Ascending aorta (tissue), 2 donors: ENCODE measurements at places on chromosomes 7 and 10.

GRCh38 chr10:34889004-34889869 lies 74.1 kb upstream of the PARD3 start:
- H3K4me3 ChIP-seq, result no peak overlapping the region
- no peaks in the 10 kb centered on the region for H3K4me1 ChIP-seq
- H3K36me3 ChIP-seq, result no peaks in the 10 kb centered on the region

- H3K27ac ChIP-seq, result no peak overlapping the region
- no peaks in the 10 kb centered on the region for H3K36me3 ChIP-seq
- H3K27me3 ChIP-seq, result no peaks in the 10 kb centered on the region
- peaks cover 3% of the 10 kb centered on the region for H3K4me1 ChIP-seq
- DNase-seq, result no peak
Measured at GRCh38 chr10:70174058-70174741, 3.9 kb upstream of the SAR1A start.

DNA sequence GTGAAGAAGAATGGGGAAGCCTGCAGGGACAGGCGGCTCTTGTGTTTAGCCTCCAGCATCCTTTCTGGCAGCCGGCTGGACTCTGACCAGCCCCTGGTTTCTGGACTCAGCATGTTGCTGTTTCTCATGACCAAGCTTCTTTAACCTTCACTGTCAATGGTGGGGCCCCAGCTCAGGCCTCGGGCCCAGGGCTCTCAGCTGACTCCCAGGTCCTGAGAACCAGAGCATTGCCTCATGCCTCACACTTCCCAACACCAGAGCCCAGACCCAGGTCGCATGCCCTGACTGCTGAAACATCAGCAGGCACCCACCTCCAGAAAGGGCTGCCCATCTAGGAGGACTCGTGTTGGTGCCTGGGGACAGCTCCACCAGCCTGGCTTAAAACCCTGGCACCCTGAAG lies 34.8 kb upstream of the FGFR2 start:
- no peaks in the 10 kb centered on the region for H3K27me3 ChIP-seq
- no peak overlapping the region for H3K4me3 ChIP-seq
- H3K27ac ChIP-seq, result no peak overlapping the region
- no peaks in the 10 kb centered on the region for H3K36me3 ChIP-seq
- no peak for DNase-seq

GRCh38 chr7:16171928-16172327 lies 249.4 kb downstream of the CRPPA start:
- DNase-seq, result no peak
- no peaks in the 10 kb centered on the region for H3K36me3 ChIP-seq
- no peak overlapping the region for H3K4me3 ChIP-seq
- H3K27ac ChIP-seq, result no peak overlapping the region

GRCh38 chr10:63744060-63744941 lies 223.1 kb downstream of the REEP3 start:
- no peaks in the 10 kb centered on the region for H3K27me3 ChIP-seq
- no peak overlapping the region for H3K4me3 ChIP-seq
- no peak overlapping the region for H3K27ac ChIP-seq
- H3K4me1 ChIP-seq, result no peaks in the 10 kb centered on the region
- H3K36me3 ChIP-seq, result no peaks in the 10 kb centered on the region
- DNase-seq, result no peak

GRCh38 chr7:37068902-37069301 lies 344.6 kb upstream of the AOAH start:
- no peaks in the 10 kb centered on the region for H3K27me3 ChIP-seq
- no peaks in the 10 kb centered on the region for H3K4me1 ChIP-seq
- no peak overlapping the region for H3K27ac ChIP-seq
- H3K36me3 ChIP-seq, result no peaks in the 10 kb centered on the region
- DNase-seq, result no peak
- H3K4me3 ChIP-seq, result no peak overlapping the region

GRCh38 chr10:123642697-123643096 lies 23.5 kb upstream of the GPR26 start:
- no peaks in the 10 kb centered on the region for H3K4me1 ChIP-seq
- H3K27me3 ChIP-seq, result no peaks in the 10 kb centered on the region
- DNase-seq, result no peak
- H3K4me3 ChIP-seq, result no peak overlapping the region

GRCh38 chr7:112101201-112101846 lies 104.9 kb downstream of the DOCK4 start:
- DNase-seq, result no peak
- H3K4me3 ChIP-seq, result no peak overlapping the region
- H3K4me1 ChIP-seq, result no peaks in the 10 kb centered on the region

- H3K4me1 ChIP-seq, result no peaks in the 10 kb centered on the region
- H3K27me3 ChIP-seq, result no peaks in the 10 kb centered on the region
- no peak overlapping the region for H3K4me3 ChIP-seq
- no peak for DNase-seq
- H3K27ac ChIP-seq, result no peak overlapping the region
- no peaks in the 10 kb centered on the region for H3K36me3 ChIP-seq
Measured at GRCh38 chr10:6022660-6023059, 39.5 kb downstream of the IL2RA start.

GRCh38 chr10:120505056-120505455 lies 48.0 kb downstream of the PLPP4 start:
- H3K36me3 ChIP-seq, result no peaks in the 10 kb centered on the region
- H3K27me3 ChIP-seq, result no peaks in the 10 kb centered on the region
- no peak overlapping the region for H3K4me3 ChIP-seq
- no peak for DNase-seq

DNA sequence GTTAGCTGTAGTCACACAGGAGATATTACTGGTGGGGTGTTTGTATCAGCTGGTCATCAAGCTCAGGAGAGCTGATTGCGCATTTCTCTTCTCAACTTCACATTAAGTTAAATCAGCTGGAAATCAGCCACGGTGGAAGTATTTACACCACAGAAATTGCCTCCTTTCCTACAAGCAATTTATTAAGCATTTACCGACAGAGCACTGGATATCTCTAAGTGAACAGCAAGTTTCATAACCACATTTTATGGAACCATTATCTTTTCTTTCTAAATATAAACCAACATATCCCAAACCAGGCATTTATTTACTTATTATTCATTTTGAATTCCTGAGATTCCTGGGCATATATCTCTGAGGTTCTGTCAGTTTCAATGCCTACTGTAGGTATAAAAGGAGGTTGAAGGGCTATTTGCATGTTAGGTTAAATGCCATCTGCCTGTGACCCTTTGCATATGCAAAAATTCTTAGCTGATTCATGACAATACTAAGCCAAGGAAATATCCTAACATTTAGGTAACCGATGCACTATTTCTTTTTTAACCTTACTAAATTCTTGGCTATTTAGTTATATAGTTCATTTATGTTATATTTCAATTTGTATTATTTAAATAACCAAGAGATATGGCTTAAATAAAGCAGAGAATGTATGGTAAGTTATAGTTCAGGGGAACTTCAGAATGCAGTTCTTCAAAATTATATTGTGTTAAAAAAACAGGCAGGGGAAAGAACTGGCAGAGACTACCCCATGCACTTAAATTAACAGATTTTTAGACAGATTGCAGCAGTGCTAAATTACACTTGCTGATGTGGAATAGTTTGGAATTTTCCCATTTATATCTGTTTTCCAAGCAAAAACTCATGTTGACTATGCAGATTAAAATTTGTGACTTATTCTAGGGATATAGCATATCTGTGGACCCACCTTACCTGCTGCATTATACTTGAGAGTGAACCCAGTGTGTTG lies 56.8 kb downstream of the DYNC1I1 start:
- no peak overlapping the region for H3K27ac ChIP-seq
- H3K27me3 ChIP-seq, result no peaks in the 10 kb centered on the region
- H3K4me3 ChIP-seq, result no peak overlapping the region
- H3K36me3 ChIP-seq, result no peaks in the 10 kb centered on the region

DNA sequence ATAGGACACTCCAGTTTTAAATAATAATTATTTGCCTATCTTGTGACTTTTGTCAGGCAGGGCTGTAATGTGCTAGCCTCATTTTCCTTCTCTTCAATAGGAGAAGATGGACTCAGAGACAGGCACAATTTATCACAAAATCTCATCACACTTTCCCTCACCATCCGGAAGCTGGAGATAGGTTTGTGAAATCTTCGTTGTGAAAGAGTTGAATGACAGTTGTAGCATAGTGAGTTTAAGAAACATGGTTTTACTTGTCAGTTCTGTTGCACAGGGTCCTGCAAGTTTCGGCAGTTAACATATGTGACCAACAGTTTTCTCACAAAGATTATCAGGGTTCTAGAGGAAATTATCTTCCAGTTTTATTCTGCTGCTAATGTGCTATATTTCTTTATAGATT lies 37.7 kb upstream of the MAP3K8 start:
- H3K4me3 ChIP-seq, result no peak overlapping the region
- no peaks in the 10 kb centered on the region for H3K27me3 ChIP-seq
- no peak overlapping the region for H3K27ac ChIP-seq
- H3K36me3 ChIP-seq, result no peaks in the 10 kb centered on the region
- DNase-seq, result no peak

GRCh38 chr10:102255404-102255803 lies 10.1 kb downstream of the GBF1 start:
- no peaks in the 10 kb centered on the region for H3K4me1 ChIP-seq
- DNase-seq, result no peak

GRCh38 chr7:53470336-53470970 lies 435.0 kb downstream of the POM121L12 start:
- H3K27ac ChIP-seq, result no peak overlapping the region
- H3K27me3 ChIP-seq, result no peaks in the 10 kb centered on the region
- H3K4me1 ChIP-seq, result no peaks in the 10 kb centered on the region
- DNase-seq, result no peak

DNA sequence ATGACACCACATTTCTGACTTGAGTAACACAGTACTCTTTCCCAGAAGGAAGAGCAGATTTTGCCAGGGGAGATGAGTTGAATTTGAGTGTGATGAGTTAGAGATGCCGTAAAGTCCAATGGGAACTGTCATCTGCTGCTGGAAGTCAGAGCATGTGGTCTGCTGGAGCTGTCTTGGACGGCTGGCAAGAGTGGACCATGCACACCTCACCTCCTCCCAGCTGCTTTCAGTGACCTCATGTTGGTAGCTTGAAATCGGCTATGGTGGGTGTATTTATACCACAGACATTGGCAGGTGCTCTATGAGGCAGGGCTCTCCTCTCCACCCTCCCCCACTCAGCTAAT lies 82.3 kb downstream of the COL13A1 start:
- no peak overlapping the region for H3K4me3 ChIP-seq
- H3K36me3 ChIP-seq, result no peaks in the 10 kb centered on the region
- H3K27ac ChIP-seq, result no peak overlapping the region
- DNase-seq, result no peak
- H3K4me1 ChIP-seq, result no peaks in the 10 kb centered on the region

GRCh38 chr7:2604608-2605174 lies 27.1 kb upstream of the TTYH3 start:
- H3K4me1 ChIP-seq, result peaks cover 3% of the 10 kb centered on the region
- H3K4me3 ChIP-seq, result no peak overlapping the region
- peaks cover 6% of the 10 kb centered on the region for H3K36me3 ChIP-seq
- no peak for DNase-seq
- H3K27ac ChIP-seq, result no peak overlapping the region

- no peak overlapping the region for H3K27ac ChIP-seq
- H3K36me3 ChIP-seq, result no peaks in the 10 kb centered on the region
- DNase-seq, result no peak
- H3K4me1 ChIP-seq, result no peaks in the 10 kb centered on the region
- no peak overlapping the region for H3K4me3 ChIP-seq
Measured at GRCh38 chr10:23291551-23292334, 52.9 kb downstream of the C10orf67 start.

DNA sequence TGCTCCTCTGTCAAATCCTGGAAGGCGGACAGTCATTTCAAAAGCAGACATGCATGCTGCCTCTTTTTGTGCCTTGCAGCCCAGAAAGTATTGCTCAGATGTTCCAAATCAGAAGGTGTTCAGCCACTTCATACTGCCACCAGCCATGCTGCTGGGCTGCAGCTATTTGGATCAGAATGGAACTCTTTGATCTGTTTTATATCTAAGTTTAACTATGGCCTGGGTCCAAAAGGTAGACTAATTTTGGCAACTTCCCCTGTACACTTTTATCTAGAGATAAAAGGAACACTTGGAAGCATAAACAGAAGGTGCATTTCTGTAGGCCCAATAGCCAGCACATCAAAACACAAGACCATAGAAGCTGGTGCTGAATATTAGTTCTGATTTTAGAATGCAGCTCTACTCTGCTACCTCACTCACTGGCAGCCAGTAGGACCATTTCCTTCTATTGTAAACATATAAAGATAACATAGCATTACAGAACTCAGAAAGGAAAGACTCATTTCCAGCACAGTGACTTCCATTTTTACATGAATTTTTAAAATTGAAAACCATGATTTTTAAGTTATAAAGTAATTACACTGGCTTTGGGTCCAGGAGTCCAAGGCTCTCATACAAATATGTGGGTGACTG lies 143.1 kb upstream of the CAV2 start:
- peak overlapping the region; percentile 88 for H3K27ac ChIP-seq
- no peaks in the 10 kb centered on the region for H3K27me3 ChIP-seq
- H3K4me1 ChIP-seq, result peaks cover 5% of the 10 kb centered on the region
- no peaks in the 10 kb centered on the region for H3K36me3 ChIP-seq
- no peak for DNase-seq

DNA sequence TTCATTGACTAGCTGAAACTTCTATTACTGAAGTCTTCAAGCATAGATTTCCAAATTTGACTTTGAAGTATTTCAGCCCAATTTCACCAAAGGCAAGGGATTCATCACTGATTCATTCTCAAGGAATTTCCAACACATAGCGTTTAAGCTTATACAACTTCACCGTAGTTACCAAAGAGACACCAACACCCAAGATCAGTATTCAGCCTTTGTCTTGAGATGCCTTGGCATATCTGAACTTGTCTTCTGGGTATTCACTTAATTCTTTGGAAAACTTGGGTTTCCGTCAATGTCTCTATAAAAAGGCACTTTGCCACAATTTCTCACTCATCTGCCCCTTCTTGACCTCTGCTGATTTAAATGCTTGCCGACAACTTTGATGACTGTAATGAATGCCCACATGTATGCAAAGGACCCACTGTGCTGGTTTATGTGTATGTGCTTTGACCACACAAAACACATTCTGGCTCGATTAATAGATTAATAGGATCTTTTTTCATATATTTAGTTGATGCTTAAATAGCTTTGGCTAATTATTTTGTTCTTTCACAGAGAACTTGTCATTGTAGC lies 49.6 kb downstream of the TES start:
- no peak overlapping the region for H3K27ac ChIP-seq
- peaks cover 3% of the 10 kb centered on the region for H3K36me3 ChIP-seq
- H3K27me3 ChIP-seq, result no peaks in the 10 kb centered on the region
- no peak for DNase-seq
- H3K4me3 ChIP-seq, result no peak overlapping the region

GRCh38 chr7:65001291-65001814 lies 5.1 kb downstream of the ERV3-1 start:
- H3K4me3 ChIP-seq, result no peak overlapping the region
- no peak for DNase-seq

DNA sequence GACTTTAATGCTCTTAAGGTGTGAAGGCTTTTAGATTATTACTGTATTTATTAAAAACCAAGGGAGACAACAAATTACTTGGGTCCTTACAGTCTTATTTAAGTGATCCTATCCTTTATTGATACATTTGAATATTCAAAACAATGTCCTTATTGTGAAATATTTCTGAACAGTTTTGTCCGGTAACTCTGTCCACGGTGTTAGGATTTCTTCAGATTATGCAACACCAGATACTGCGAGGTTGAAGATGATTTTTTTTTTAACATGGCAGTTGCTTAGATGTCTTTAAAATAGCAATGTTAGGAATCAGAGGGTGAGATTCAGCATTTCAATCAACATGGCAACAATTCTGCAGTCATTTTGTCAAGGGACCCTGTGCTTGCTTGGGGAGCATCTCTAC lies 176.5 kb downstream of the CSTF2T start:
- no peak for DNase-seq
- no peak overlapping the region for H3K4me3 ChIP-seq
- H3K36me3 ChIP-seq, result no peaks in the 10 kb centered on the region
- no peaks in the 10 kb centered on the region for H3K27me3 ChIP-seq
